ENCODE measurements at places on chromosomes 13 and 19. TPM values are rescaled to one million over a fixed set of nuclear protein-coding genes. Genes with fewer than 3 reads are reported as not detected.
A peak's percentile ranks its signal among the peaks of the same experiment; 100 is the strongest.

DNA sequence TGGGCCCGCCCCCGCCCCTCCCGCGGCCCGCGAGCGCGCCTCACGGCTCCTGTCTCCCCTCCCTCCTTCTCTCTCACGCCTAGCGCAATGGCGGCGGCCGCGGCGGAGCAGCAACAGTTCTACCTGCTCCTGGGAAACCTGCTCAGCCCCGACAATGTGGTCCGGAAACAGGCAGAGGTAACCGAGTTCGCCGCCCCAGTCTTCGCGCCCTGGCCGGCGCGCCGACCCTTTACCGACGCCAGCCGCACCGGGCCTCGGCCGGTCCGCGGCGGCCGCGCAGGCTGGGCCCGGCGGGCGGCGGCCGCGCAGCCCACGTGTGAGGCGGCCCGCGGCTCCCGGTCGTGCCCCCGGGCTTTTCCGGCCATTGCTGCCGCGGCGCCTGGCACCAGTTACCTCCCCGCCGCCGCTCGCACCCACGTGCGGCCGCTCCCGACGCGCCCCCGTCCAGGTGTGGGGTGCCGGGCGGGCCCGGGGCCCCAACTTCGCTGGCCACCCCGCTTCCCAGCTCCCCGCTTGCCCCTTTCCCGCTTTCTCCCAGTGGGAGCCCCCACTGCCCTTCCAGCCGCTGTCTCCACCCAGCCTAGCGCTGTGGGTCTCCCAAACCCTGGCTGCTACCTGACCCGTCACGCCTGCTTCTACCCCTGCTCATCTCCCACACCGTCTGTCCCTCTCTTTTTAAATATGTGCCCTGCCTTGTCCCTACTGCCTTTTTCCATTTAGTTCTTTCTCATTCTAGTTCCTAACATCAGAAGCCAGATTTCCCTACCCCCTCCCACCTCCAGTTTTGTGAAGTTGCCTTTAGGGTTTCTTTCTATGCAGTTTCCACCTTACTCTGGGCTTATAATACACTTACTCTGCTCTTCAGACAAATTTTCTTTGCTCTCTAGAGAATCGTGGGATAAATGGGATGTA is 23.4 kb downstream of the IPO5 start:
- DNase-seq: no peak

DNA sequence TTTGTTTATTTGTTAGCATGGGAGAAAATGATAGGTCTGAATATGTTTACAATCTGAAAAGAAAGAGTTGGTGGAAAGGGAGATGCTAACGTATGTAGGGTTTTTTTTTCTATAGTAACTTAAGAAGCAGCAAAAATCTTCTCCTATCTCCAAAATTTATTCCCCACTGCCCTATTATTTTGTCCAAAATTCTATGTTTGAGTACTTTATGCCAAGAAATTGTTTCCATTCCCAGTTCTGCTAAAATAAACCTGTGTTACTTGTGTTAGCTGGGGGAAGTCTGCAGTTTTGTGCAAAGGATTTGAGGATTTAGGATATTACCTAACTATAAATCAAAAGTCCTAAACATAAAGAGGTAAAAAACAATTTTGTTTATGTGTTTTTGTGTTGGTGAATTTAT is 2770.4 kb upstream of the PCDH20 start:
- no peak for DNase-seq

DNA sequence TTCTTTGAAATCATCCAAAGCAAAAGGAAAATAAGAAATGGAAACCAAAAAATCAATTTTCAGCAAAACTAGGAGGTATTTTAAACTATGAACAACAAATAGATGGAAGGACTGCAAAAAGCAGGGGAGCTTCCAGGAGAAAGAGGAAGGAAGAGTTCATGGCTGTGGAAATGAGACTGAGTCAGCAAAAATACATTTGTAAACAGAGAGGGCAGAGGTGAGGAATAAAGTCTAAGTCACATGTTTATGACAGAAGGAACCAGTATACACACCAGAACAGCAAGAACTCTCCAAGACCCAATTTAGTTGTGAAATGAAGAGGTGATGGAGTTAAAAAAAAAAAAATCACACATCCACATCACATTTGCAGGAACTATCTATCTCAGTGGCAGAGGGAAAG is 69.6 kb downstream of the RNASEH2B start:
- DNase-seq: no peak

DNA sequence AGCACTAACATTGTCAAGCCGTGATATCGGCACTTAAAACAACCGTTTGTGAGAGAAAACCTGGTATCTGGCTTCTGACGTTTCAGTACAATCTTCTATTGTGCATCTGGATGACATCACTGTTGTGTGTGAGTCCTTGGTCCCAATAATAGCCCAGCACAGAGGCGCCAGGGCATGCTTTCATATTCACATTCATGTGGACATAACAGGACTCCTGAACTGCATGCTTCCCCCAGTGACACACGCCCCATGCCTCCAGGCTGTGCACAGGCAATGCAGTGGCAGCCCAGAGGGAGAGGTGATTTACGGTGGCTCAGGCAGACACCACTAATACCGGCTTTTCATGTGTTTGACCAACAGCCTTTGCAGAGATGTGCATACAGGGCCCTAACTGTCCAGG is 58.1 kb downstream of the MRPL57 start:
- DNase-seq: no peak

GRCh38 chr19:10420444-10421239 is at the start of gene PDE4A:
PDE4A (plus strand) TSS chr19:10420538; CDS start chr19:10420765, 227 bp downstream.
- peak; percentile 75 for DNase-seq

DNA sequence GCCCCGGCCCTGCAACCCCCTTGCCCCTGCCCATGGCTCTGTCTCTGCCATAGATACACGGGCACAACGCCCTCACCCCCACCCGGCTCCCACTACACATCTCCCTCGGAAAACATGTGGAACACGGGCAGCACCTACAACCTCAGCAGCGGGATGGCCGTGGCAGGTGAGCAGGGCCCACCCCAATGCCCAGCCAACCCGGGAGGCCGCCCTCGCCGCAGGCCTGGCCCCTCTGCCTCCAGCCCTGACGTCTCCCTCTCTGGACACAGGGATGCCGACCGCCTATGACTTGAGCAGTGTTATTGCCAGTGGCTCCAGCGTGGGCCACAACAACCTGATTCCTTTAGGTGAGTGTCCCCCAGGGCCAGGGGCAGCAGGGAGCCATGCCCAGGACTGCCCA is 7.7 kb downstream of the YIPF2 start:
- no peak for DNase-seq

The AXL gene
- total RNA-seq: 0.18 TPM

GRCh38 chr19:17954401-17954800 is 12.5 kb upstream of the KCNN1 start:
- DNase-seq: no peak

The ZNF208 gene
- total RNA-seq: not detected

- DNase-seq: no peak
Measured at GRCh38 chr19:2413159-2413558, 14.2 kb downstream of the TIMM13 start.

The PTGIR gene
- total RNA-seq: 217 TPM
